Activated T-helper 2 cell treated with anti-CD3 and anti-CD28 coated beads, Interferon-gamma antibody, Interleukin-2, Interleukin-4, amounts not matched to agents 10 μg/mL and 5 μg/mL and 100 μg/mL, durations not matched to agents 14 hours and 24 hours and 36 hours (primary cell): ENCODE measurements at places on chromosomes 7 and 10. TPM values are rescaled to one million over a fixed set of nuclear protein-coding genes. Genes with fewer than 3 reads are reported as not detected.

- peak overlapping the region; percentile 83 for H3K27ac ChIP-seq
- no peaks in the 10 kb centered on the region for H3K27me3 ChIP-seq
- peaks cover 6% of the 10 kb centered on the region for H3K36me3 ChIP-seq
- peak overlapping the region; percentile 61 for H3K4me3 ChIP-seq
Measured at GRCh38 chr10:103983367-103983911, 16.5 kb downstream of the SLK start.

GRCh38 chr10:110212119-110213006 lies 5.0 kb downstream of the MXI1 start:
- peaks cover 10% of the 10 kb centered on the region for H3K36me3 ChIP-seq
- peak overlapping the region; percentile 89 for H3K4me3 ChIP-seq
- H3K4me1 ChIP-seq = peaks cover 51% of the 10 kb centered on the region
- DNase-seq = no peak
- H3K27ac ChIP-seq = peak overlapping the region; percentile 93

DNA sequence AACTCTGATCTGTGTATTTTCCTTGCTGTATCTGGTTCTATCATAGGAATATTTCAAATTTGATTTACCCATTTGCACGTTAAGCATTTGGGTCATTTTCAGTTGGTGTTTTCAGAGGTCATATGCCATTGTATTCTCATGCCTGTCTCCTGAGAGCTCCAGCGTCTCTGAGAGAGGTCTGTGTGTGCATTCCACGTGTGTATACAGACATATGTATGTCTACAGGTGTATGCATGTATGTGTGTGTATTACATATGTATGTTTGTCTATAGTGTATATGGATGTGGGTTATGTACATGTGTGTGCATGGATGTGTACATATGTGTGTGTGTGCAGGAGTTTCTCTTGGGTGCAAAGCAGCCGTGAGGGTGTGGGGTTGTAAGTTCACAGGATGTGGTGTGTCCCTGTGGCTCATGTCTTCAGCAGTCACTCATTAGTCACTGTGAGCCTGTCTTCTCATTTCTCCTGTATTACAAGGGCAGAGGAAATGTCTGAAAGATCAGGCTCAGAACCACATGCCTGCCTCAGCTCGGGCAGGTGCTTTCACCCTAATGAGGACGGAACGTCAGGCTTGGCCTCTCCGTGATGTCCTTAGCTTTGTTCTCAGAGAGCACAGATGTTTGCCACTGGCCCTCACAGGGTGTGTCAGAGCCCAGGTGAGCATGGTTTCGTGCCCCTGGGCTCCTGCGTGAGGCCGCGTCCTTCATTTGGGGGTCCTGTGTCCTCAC lies 101.6 kb downstream of the NKX6-2 start:
- H3K4me1 ChIP-seq = peaks cover 12% of the 10 kb centered on the region
- peak; percentile 42 for DNase-seq
- no peaks in the 10 kb centered on the region for H3K36me3 ChIP-seq
- H3K27me3 ChIP-seq = no peaks in the 10 kb centered on the region
- no peak overlapping the region for H3K4me3 ChIP-seq
- no peak overlapping the region for H3K27ac ChIP-seq

GRCh38 chr7:77765481-77765880 lies 32.8 kb downstream of the TMEM60 start:
- H3K4me3 ChIP-seq = no peak overlapping the region
- H3K36me3 ChIP-seq = peaks cover 22% of the 10 kb centered on the region
- no peak for DNase-seq
- H3K27ac ChIP-seq = no peak overlapping the region
- peaks cover 14% of the 10 kb centered on the region for H3K4me1 ChIP-seq
- no peaks in the 10 kb centered on the region for H3K27me3 ChIP-seq

DNA sequence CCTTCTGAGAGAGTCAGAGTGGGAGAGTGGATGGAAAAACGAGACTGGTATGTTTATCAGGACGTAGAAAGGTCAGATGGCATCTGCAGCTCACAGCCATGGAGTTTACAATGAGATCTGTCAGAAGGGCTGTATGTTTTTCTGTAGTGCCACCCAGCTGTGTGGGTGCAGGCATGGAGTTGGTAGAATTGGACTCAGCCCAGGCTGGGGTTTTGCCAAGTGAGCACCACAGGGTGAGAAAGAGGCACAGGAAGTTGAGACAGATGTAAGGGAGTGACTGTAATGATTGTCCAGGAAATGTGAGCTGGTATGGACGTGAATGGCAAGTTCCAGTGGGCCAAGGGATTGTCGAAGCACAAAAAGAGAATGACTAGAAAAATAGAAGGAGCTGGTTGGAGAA lies 9.1 kb upstream of the ZYX start:
- no peaks in the 10 kb centered on the region for H3K36me3 ChIP-seq
- peaks cover 7% of the 10 kb centered on the region for H3K27me3 ChIP-seq
- peaks cover 46% of the 10 kb centered on the region for H3K4me1 ChIP-seq
- DNase-seq = no peak
- H3K4me3 ChIP-seq = peak overlapping the region; percentile 3
- peak overlapping the region; percentile 59 for H3K27ac ChIP-seq

GRCh38 chr10:71276873-71277272 lies 42.2 kb upstream of the SLC29A3 start:
- H3K4me3 ChIP-seq = no peak overlapping the region
- H3K27me3 ChIP-seq = no peaks in the 10 kb centered on the region
- no peaks in the 10 kb centered on the region for H3K4me1 ChIP-seq
- no peak for DNase-seq
- no peak overlapping the region for H3K27ac ChIP-seq
- no peaks in the 10 kb centered on the region for H3K36me3 ChIP-seq

Gene CTAGE4
- 1.2 and 1.6 TPM in 2 replicates for total RNA-seq

Gene OIT3
- total RNA-seq = not detected in 2 replicates

GRCh38 chr10:111249925-111250324 lies 173.1 kb downstream of the ADRA2A start:
- H3K27me3 ChIP-seq = no peaks in the 10 kb centered on the region
- DNase-seq = no peak
- H3K4me3 ChIP-seq = no peak overlapping the region
- no peak overlapping the region for H3K27ac ChIP-seq

Gene BICC1
- total RNA-seq = 0.11 and 0.21 TPM in 2 replicates

Gene OPALIN
- total RNA-seq = not detected in 2 replicates

Gene VIPR2
- total RNA-seq = 3.1 and 4.2 TPM in 2 replicates

GRCh38 chr10:110695539-110695886 lies 51.4 kb downstream of the RBM20 start:
- H3K27me3 ChIP-seq = peaks cover 21% of the 10 kb centered on the region
- no peak overlapping the region for H3K4me3 ChIP-seq
- H3K4me1 ChIP-seq = no peaks in the 10 kb centered on the region

Gene CLIP2
- 2.1 and 2.7 TPM in 2 replicates for total RNA-seq

DNA sequence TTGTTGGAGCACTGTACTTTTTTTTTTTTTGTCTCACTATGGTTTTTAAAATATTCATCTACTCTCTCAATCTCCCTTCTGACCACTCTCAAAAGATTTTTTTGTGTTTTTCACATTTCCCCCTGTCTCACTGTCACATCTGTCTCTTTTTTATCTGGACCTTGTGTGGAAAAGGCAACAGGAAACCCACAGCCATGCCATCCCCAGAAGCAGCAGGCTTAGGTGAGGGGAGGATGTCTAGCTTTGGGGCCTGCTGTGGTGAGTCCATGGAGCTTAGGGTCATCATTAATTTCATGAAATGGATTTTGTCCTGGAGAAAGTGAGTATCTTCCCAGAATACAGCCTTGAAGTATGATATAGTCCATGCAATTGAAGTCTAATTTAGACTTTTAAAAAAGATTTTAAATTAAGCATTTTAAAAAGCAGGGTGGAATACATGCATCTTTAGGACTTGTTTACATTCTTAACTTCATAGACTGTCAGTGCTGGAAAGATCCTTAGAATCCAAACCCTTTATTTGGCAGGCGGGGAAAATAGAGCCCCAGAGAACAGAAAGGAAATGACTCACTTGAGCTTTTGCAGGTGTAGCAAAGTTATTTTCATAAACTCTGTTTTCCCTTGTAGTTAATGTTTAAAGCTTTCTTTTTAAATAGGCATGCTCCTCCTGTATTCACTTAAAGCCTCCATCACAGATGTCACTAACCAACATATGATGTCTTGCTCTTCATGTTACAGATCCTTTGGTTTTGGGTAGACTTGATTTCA lies 25.1 kb downstream of the MINDY4 start:
- no peak for DNase-seq
- H3K27ac ChIP-seq = peak overlapping the region; percentile 19
- no peak overlapping the region for H3K4me3 ChIP-seq
- H3K36me3 ChIP-seq = no peaks in the 10 kb centered on the region
- H3K27me3 ChIP-seq = no peaks in the 10 kb centered on the region

Gene PTPRN2
- 1.1 and 1.3 TPM in 2 replicates for total RNA-seq

DNA sequence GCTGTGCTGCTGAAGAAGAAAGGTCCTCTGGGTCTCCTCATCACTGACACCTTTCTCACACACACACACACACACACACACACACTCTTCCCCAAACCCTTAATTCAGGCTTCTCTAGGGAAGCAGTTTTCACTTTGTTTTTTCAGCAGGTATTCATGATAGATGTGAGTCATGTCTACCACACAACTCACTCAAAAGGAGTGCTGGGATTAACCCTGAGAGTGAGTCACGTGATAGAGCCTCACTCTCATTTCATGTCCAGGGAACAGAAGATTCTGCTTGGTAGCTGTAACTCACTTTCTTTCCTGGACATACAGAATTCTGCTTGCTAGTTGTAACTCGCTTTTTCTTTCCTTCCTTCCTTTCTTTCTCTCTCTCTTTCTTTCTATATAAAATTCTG lies 45.4 kb downstream of the VIM start:
- no peak for DNase-seq
- H3K27me3 ChIP-seq = peaks cover 3% of the 10 kb centered on the region
- H3K36me3 ChIP-seq = no peaks in the 10 kb centered on the region

DNA sequence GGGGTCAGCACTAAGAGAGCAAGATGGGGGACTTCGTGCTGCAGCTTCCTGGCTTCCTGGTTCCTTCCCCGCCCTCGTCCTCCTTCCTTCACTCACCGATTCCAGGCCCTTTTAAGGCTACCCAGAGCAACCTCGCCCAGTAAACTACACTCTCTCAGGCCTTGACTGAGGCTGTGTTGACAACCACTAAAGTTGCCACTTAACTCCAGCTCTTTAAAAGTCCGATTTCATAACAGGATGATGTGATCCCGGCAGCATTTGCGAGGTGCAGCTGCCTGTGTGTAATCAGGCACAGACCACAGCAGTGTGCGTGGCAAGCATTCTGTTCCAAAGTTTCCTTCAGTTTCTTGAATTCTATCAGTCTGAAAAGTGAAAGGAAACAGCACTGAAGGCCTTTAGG lies 110.6 kb downstream of the RAB11FIP2 start:
- H3K4me3 ChIP-seq = no peak overlapping the region
- no peak for DNase-seq
- H3K27me3 ChIP-seq = no peaks in the 10 kb centered on the region
- no peaks in the 10 kb centered on the region for H3K36me3 ChIP-seq
- H3K4me1 ChIP-seq = peaks cover 2% of the 10 kb centered on the region
- no peak overlapping the region for H3K27ac ChIP-seq

- DNase-seq = no peak
- H3K4me3 ChIP-seq = no peak overlapping the region
- no peaks in the 10 kb centered on the region for H3K36me3 ChIP-seq
- H3K27me3 ChIP-seq = peaks cover 26% of the 10 kb centered on the region
- H3K4me1 ChIP-seq = peaks cover 9% of the 10 kb centered on the region
- H3K27ac ChIP-seq = no peak overlapping the region
Measured at GRCh38 chr10:127976286-127976685, 69.4 kb downstream of the PTPRE start.

Gene CYP2C19
- total RNA-seq = not detected in 2 replicates

DNA sequence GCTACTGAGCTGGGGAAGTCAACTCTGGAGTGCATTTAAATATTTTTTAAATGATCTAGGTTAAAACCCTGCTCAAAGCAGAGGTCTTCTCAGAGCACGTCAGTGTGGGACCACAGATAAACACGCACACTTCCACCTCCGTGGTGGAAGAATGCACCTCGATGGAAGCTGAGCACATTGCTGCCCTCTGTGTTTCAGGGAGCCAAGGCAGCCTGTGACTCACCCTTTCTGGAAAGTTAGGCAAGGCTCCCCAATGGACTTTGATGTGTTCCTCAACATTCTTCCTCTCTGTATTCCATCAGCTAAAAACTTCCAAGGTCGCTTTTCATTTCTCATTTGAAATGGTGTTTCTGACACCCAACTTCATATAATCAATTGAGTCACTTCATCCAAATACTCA lies 170.8 kb upstream of the KMT2E start:
- no peak overlapping the region for H3K4me3 ChIP-seq
- H3K4me1 ChIP-seq = no peaks in the 10 kb centered on the region
- no peaks in the 10 kb centered on the region for H3K36me3 ChIP-seq
- H3K27me3 ChIP-seq = peaks cover 26% of the 10 kb centered on the region
- no peak overlapping the region for H3K27ac ChIP-seq

DNA sequence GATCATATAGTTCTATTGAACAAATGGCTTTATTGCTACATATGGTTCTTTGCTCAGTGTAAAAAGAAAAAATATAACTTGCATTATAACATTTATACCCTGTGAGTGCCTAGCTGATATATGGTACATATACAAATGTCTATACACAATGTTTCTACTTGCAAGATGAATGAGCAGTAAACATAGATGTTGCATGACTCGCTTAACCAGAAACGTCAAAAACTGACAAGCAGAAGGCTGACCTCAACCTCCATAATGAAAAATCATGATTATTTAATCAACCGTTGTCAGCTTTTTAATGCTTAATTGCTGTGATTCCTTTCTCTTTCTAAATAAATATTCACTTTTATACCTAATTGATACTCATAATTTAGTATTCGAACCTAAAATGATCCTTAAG lies 183.3 kb downstream of the PTN start:
- DNase-seq = no peak
- H3K4me3 ChIP-seq = no peak overlapping the region
- no peaks in the 10 kb centered on the region for H3K36me3 ChIP-seq
- no peaks in the 10 kb centered on the region for H3K4me1 ChIP-seq
- no peak overlapping the region for H3K27ac ChIP-seq

GRCh38 chr7:34165927-34166550 lies 260.7 kb downstream of the BMPER start:
- no peak overlapping the region for H3K4me3 ChIP-seq
- H3K27ac ChIP-seq = no peak overlapping the region
- H3K4me1 ChIP-seq = no peaks in the 10 kb centered on the region
- H3K36me3 ChIP-seq = no peaks in the 10 kb centered on the region
- no peaks in the 10 kb centered on the region for H3K27me3 ChIP-seq
- no peak for DNase-seq

DNA sequence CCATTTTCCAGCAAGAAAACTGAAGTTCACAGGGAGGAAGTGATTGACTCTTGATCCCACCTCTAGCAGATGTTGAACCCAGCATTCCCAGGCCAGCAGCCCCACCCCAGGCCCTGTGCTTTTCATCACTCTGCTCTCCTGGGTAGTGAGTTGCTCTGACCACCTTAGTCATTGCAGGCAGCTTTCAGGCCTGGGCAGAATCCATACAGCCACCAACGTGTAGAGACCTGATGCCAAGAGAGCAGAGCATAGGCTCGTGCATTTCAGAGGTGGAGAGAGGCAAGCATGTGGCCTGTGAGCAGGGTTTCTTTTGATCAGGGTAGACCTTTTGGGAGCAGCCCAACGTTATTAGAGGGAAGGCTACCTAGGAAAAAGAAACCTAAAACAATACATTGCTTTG lies 334.6 kb downstream of the PTEN start:
- no peak overlapping the region for H3K4me3 ChIP-seq
- H3K27ac ChIP-seq = no peak overlapping the region
- no peak for DNase-seq
- H3K36me3 ChIP-seq = peaks cover 2% of the 10 kb centered on the region
- peaks cover 3% of the 10 kb centered on the region for H3K27me3 ChIP-seq
